Tibial nerve (tissue), 4 donors: ENCODE measurements at places on chromosomes 6 and 20. TPM values are rescaled to one million over a fixed set of nuclear protein-coding genes. Genes with fewer than 3 reads are reported as not detected.

RBBP8NL gene
- not detected for total RNA-seq

PPP1R3G gene
- total RNA-seq = 1.3 TPM

ECT2L gene
- total RNA-seq = not detected

OVOL2 gene
- not detected for total RNA-seq

SEMG2 gene
- not detected for total RNA-seq

GRCh38 chr6:136411025-136411325 lies 121.3 kb upstream of the BCLAF1 start:
- no peaks in the 10 kb centered on the region for H3K4me1 ChIP-seq
- DNase-seq = no peak
- H3K36me3 ChIP-seq = no peaks in the 10 kb centered on the region
- no peaks in the 10 kb centered on the region for H3K27me3 ChIP-seq

DNA sequence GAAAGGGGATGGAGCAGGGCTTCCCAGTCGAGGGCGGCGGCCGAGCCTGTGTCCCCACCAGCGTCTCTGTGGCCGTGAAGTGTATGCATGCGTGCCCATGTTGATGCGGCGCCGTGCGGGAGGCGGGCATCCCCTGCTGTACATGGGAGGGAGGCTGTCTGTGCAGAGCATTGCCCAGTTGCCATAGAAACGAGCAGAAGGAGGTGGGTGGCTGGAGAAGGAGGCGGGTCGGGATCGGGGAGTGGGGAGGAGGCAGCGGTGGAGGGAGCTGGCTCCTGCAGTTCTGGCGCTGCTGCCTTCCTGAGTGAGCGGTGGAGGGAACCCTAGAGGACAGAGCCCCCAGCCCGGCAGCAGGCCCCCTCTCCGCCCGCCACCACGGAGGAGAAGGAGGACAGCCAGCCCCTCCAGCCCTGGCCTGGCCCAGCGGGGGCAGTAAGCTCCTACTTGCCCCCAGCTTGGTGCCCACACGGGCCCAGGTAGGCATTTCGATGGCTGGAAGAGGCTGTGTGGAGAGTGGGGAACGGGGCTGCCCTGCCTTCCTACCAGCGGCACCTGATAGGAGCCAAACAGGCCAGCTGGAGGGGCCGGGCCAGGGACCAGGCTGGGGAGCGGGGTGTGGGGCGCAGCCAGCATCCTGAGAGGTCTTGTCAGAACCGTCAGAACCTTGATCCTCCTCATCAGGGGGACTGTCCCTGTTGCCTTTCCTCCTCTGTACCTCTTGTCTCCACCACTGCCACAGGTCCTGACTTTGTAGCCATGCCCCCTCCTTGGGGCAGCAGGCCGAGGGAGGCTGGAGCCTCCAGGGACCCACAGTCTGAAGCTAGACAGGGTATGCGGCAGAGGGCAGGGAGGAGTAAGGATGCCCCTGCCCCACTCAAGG lies 41.3 kb downstream of the SPDEF start:
- DNase-seq = no peak
- peaks cover 16% of the 10 kb centered on the region for H3K4me1 ChIP-seq
- no peak overlapping the region for H3K27ac ChIP-seq
- no peaks in the 10 kb centered on the region for H3K27me3 ChIP-seq
- H3K36me3 ChIP-seq = no peaks in the 10 kb centered on the region

DNA sequence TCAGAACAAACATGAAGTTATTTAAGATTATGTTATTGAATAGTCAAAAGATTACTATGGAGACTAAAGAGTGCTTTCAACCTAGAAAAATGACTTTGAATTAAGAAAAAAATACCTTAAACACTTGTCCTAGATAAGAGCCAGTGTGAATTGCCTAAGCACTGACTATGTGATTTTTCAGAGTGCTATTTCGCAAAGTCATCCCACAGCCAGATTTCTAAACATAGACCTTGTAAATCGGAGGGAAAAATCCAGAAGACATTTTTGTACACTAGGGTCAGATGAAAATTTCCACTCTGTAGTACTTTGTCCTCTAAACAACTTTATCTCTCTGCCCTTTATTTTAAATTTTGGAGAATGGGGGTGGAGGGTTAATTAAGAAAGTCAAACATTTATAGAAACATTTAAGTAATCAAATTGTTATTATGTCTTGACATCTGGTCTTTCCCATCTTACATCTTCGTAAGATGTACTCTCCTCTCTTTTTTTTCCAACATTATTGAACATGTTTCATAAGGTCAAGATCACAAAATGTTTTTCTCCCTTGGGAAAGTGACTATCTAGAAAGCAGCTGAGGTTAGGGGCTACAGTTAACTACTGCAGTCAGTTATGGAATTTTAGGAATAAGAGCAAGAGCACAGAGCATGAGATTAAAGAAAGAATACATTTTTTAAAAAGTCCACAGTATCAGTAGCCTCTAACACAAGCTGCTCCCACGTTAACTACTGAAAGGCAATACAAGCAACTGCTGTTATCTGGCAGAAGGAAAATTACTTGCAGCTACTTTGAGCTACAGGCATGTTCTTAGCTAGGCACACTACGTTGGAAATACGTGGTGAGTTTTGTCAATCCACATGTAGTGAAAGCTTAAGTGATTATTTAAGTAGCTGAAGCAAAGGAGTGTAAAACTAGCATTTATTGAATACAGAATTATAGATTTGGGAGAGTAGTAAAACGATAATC lies 648.5 kb downstream of the HTR1B start:
- no peaks in the 10 kb centered on the region for H3K4me1 ChIP-seq
- DNase-seq = no peak
- no peaks in the 10 kb centered on the region for H3K36me3 ChIP-seq
- H3K27me3 ChIP-seq = no peaks in the 10 kb centered on the region
- H3K4me3 ChIP-seq = no peak overlapping the region

- no peaks in the 10 kb centered on the region for H3K36me3 ChIP-seq
- H3K4me3 ChIP-seq = no peak overlapping the region
- no peaks in the 10 kb centered on the region for H3K27me3 ChIP-seq
- no peak for DNase-seq
Measured at GRCh38 chr6:93751969-93752368, 332.6 kb upstream of the EPHA7 start.

DNA sequence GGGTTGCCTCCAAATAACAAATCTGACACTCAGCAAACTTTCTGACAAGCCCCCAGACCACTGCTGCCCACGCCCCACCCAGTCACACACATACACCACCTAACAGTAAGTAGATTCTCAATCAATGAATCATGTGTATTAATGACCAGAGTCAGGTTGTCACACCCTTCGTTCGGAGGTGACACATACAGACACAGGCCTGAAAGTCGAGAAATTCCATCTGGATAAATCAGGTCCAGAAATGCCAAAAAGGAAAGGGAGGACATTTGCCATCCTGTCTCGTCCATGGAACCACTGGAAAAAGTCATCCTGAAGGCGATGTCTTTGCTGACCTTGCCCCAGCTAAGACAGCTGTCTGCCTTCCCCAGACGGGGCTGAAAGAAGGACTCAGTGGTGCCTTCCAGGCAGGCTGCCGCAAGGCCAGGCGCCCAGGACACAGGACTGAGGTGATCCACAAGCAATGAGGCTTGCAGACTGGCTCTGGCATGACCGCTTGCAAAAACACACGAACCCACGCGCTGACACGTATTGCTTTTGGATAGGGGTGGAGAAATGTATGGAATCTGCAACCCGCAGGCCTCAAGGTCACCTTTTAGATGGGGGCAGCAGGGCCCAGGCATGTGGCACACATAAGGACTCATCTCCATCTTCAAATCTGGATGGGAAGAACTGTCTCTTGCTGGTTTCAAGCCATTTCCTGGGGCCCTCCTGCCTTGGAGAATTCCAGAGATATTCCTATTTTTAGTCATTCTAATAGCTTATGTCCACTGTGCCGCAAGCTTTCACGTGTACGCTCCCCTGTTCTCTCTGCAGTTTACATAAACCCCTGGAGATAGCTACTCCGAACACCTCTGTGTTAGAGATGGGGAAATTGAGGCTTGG lies 9.0 kb downstream of the NFATC2 start:
- no peaks in the 10 kb centered on the region for H3K36me3 ChIP-seq
- peak overlapping the region; percentile 76 for H3K27ac ChIP-seq
- peaks cover 47% of the 10 kb centered on the region for H3K4me1 ChIP-seq
- H3K27me3 ChIP-seq = no peaks in the 10 kb centered on the region
- no peak for DNase-seq

DNA sequence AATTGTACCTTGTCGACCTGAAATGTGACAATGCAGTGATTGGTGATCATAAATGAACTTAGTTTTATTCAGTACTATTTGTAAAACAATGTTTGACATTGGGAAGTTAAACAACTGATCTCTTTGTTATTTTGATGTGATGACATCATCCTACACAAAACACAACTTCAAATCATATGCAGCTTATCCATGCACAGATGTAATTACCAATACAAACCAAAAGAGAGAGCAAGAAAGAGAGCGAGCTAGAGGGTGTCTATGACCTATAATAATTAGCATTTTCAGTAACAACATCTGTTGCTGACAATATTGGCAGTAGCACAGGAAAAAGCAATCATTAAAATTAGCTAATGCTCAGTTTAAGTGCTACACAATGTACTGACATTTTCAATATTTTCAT lies 320.9 kb downstream of the UTRN start:
- H3K27ac ChIP-seq = no peak overlapping the region
- H3K4me1 ChIP-seq = no peaks in the 10 kb centered on the region
- H3K27me3 ChIP-seq = no peaks in the 10 kb centered on the region
- no peaks in the 10 kb centered on the region for H3K36me3 ChIP-seq
- H3K4me3 ChIP-seq = no peak overlapping the region

DNA sequence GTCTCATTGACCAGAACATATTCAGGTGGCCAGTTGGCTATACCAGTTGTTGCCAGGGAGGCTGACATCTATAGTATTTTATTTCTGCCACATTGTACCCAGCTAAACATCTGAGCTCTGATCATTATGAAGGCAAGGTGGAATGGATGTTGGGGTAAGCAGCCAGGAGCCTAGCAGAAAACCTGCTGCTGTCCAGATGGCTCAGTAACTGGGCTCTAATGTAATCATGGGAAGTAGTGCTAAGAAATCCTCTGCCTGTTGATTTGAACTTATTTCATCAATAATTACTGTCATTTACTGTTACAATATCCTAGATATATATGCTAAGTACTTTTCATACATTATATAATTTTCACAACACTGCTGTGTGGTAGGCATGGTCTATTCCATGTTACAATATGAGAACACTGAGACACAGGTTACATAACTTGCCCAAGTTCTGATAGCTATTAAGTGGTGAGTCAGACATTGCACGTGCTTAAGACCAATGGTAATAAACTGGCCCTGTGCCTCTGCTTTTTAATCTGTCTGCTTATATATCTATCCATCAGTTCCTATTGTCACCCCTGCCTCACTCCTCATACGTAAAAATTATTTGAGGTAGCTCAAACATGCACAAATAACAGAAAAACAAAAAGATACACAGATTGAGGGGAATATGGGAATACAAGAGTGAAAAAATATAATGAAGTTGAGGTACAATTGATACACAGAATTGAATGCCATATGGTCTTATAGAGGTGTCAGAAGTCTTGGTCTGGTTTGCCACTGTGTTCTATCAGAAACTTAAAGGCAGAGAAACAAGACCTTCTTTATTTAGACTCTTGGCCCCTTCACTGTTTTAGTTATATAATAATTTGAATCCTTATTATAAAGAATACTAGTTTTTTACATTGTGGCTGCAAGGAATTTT lies 25.2 kb downstream of the TBPL1 start:
- no peaks in the 10 kb centered on the region for H3K36me3 ChIP-seq
- DNase-seq = no peak
- H3K4me3 ChIP-seq = no peak overlapping the region
- H3K27me3 ChIP-seq = no peaks in the 10 kb centered on the region

DNA sequence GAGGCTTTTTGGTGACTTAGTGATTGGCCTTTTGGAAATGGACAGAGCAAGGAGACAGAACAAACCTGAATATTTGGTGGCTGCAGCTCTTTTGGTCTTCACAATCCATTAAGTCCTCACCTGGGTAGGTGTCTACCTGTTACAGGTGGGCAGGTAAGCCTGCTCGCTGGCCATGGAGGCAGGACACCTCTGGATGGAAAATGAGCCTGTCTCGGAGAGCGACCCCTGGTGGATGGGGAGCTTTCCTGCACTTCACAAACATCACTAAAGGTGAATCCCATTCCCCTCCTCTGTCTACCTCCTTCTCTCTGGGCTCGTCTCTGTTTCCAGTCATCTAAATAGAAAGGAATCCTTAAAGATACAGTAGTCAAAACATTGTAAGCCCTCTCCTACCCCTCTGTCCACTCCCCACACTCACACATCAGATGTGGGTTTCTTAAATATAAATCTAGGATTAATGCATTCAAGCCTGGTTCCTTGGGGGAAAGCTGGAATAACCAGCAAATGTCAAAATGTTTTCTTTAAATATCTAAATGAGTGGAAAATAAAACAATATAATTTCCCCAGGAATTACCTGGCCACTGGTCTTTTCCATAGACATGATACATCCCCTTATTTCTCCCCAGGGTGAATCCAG lies 304.9 kb downstream of the CDH26 start:
- H3K27ac ChIP-seq = no peak overlapping the region
- H3K4me1 ChIP-seq = no peaks in the 10 kb centered on the region
- H3K36me3 ChIP-seq = no peaks in the 10 kb centered on the region
- no peak for DNase-seq
- no peak overlapping the region for H3K4me3 ChIP-seq

DNA sequence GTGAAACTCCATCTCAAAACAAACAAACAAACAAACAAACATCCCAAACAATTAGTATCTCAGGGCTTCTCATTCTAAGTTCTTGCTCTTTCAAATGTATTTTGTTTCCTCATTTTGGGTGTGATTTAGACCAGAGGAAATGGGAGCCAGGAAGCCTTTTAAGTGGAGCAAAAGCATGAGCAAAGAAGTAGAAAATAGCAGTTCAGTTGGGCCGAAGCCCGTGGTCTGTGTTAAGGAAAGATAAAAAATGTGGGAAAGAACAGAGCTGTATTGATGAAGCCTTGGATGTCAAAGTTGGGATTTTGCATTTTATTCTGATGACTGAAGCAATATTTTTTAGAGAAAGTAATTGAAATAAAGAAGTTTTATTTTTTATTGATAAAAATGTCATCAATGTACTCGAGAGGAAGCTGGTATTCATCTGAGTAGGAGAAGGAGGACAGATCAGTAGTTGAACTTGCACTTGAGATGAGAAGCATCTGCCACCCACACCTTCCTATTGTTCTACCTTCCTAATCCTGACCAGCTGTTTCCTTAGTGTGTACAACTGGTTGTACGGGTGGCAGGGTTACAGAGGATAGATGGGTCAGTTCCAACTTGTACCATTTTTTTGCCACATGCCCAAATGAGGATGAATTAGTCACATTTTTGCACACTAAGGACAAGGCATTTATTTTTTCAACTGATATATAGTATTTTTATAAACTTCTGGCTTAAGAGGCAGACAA lies 56.1 kb downstream of the KIAA0408 start:
- no peaks in the 10 kb centered on the region for H3K36me3 ChIP-seq
- H3K27ac ChIP-seq = no peak overlapping the region
- H3K4me3 ChIP-seq = no peak overlapping the region
- H3K27me3 ChIP-seq = no peaks in the 10 kb centered on the region
- no peaks in the 10 kb centered on the region for H3K4me1 ChIP-seq
- no peak for DNase-seq

- H3K4me1 ChIP-seq = no peaks in the 10 kb centered on the region
- H3K27ac ChIP-seq = no peak overlapping the region
- no peak overlapping the region for H3K4me3 ChIP-seq
- H3K27me3 ChIP-seq = no peaks in the 10 kb centered on the region
- DNase-seq = no peak
- no peaks in the 10 kb centered on the region for H3K36me3 ChIP-seq
Measured at GRCh38 chr6:147177286-147177685, 26.9 kb upstream of the STXBP5 start.

GRCh38 chr6:33808641-33809180 lies 4.9 kb upstream of the MLN start:
- no peak for DNase-seq
- H3K4me1 ChIP-seq = no peaks in the 10 kb centered on the region
- H3K36me3 ChIP-seq = no peaks in the 10 kb centered on the region
- peaks cover 83% of the 10 kb centered on the region for H3K27me3 ChIP-seq
- no peak overlapping the region for H3K4me3 ChIP-seq
- no peak overlapping the region for H3K27ac ChIP-seq
